ENCODE measurements at places on chromosomes 4 and X. TPM values are rescaled to one million over a fixed set of nuclear protein-coding genes. Genes with fewer than 3 reads are reported as not detected.

- DNase-seq, result peak; percentile 40
Observed at GRCh38 chrX:43661521-43662240, 5.6 kb downstream of the MAOA start.

MAGEE1 gene
- 3.3 TPM for total RNA-seq

CFAP97 gene
- total RNA-seq, result 37.7 TPM

GRCh38 chr4:169238445-169238844 is 32.3 kb downstream of the SH3RF1 start:
- DNase-seq, result peak; percentile 76

PROM1 gene
- 61.6 TPM for total RNA-seq

Measured in renal cortical epithelial cell (primary cell).